ENCODE measurements at places on chromosomes 2 and 18. TPM values are rescaled to one million over a fixed set of nuclear protein-coding genes. Genes with fewer than 3 reads are reported as not detected.

- H3K27ac ChIP-seq, result no peak overlapping the region
- no peak for DNase-seq
- no peak overlapping the region for H3K4me3 ChIP-seq
- no peaks in the 10 kb centered on the region for H3K27me3 ChIP-seq
These were observed 60.2 kb downstream of the EIF5B start for GRCh38 chr2:99397266-99397920.

- H3K4me1 ChIP-seq, result no peaks in the 10 kb centered on the region
- peak overlapping the region; percentile 71 for H3K27ac ChIP-seq
- H3K27me3 ChIP-seq, result no peaks in the 10 kb centered on the region
- H3K4me3 ChIP-seq, result no peak overlapping the region
- no peaks in the 10 kb centered on the region for H3K36me3 ChIP-seq
- DNase-seq, result no peak
These were observed 118.7 kb downstream of the ZFP36L2 start for GRCh38 chr2:43107679-43108078.

DNA sequence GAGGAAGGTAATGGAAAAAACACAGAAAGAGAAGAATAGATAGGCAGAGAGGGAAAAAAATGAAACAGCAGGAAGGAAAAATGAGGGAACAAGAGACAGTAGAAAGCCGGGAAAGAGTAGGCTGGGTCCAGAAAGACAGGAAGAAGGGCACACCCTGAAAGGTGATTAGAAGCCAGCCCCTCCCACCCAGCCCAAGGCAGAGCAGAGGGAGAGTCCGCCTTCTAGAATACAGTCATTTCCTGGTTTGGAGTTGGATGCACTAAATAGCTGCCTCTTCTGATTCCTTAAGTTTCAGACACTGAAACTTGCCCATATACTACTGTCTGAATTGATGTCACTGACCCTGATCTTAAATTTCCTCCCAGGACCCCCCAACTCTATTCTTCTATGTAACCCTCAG is 17.9 kb upstream of the DSG3 start:
- H3K4me3 ChIP-seq, result no peak overlapping the region
- peak overlapping the region; percentile 20 for H3K27ac ChIP-seq
- DNase-seq, result peak; percentile 79
- no peaks in the 10 kb centered on the region for H3K4me1 ChIP-seq

DNA sequence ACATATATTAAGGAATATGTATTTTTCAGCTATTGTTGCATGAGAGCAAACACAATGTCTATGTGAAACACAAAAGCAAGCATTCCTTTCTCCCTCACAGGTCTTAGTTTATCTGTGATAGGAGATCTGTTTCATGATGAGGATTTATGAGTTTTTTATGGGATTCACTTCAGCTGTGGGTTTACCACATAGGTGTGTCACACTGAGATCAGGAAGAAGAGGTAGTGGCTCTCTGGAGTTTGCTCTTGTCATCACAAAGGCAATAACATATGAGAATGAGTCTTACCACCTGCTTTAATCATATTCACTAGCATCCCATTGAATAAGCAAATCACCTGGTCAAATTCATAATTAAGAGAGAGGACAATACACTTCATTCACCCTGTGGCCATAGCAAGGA is 960.3 kb upstream of the SLC39A10 start:
- H3K4me1 ChIP-seq, result no peaks in the 10 kb centered on the region

DNA sequence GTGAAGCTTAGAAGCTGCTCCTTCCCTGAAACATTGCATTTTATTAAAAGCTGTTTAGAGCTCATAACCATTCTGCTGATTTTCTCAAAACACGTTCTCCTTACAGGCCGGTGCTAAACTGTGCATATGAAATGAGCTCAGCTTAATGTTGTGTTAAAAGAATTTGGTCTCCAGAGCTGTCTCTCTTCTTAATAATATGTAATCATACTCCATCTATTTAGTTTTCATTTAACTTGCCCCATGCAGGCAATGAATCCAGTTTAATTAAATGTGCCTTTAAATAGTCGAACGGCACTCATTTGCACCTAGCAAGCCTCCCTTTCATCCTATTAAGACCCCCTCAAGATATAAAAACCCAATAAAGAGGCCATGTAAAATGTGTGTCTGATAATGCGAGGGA is 76.3 kb downstream of the HNMT start:
- H3K27me3 ChIP-seq, result no peaks in the 10 kb centered on the region
- no peak overlapping the region for H3K27ac ChIP-seq
- no peaks in the 10 kb centered on the region for H3K4me1 ChIP-seq
- no peak overlapping the region for H3K4me3 ChIP-seq

DNA sequence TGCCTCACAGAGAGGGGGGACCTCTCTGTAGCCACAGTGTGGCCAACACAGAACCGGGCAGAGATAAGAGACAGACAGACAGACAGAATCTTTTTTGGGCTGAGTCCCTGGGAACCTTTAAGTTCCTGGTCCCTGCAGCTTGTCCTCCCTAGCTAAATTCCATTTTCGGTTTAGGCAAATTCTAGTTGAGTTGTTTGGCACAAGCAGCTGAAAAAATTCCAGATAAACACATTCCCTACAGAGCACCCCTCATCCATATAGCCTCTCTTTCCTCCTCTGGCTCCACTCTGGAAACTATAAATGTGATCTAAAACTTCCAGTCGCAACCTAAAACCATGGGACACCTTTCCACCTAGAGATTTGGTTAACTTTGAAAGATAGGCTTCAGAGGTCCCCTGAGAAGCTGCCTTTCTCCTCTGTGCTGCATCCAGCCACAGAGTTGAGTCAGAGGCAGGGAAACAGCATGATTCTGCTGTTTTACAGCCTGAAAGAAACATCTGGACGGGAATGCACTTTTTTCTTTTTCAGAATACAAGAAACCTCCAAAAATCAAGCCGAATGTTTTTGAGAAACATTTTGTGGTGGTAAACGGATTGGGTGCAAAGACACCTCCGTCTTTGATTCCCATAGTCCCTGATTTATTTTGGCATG is 30.9 kb downstream of the SLC4A3 start:
- no peaks in the 10 kb centered on the region for H3K36me3 ChIP-seq
- H3K4me3 ChIP-seq, result no peak overlapping the region
- no peaks in the 10 kb centered on the region for H3K4me1 ChIP-seq
- H3K27me3 ChIP-seq, result no peaks in the 10 kb centered on the region
- no peak overlapping the region for H3K27ac ChIP-seq

GRCh38 chr2:128091726-128092080 is 703 bp downstream of the UGGT1 start:
- no peaks in the 10 kb centered on the region for H3K27me3 ChIP-seq
- H3K4me1 ChIP-seq, result no peaks in the 10 kb centered on the region
- H3K27ac ChIP-seq, result peak overlapping the region; percentile 78
- no peak for DNase-seq
- H3K4me3 ChIP-seq, result peak overlapping the region; percentile 98

DNA sequence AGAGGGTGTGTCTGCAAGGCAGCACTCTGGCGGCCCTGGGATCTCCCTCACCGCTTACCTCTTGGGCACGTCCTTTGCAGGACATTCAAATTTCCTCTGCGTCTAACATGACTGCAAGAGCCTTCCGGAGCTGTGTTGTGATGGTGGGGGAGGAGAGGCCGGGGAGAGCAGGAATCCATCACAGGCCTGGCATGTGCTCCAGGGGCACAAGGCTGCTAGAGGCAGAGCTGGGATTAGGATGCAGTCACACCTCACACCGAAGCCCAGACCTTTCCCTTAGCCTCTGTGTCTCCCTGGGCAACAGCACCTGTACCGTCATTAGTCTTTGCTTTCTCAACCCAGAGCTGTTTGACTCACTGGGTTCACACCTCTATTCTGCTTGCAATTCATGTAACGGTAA is 111.3 kb downstream of the CMPK2 start:
- no peak for DNase-seq
- no peak overlapping the region for H3K27ac ChIP-seq
- H3K36me3 ChIP-seq, result no peaks in the 10 kb centered on the region
- H3K27me3 ChIP-seq, result no peaks in the 10 kb centered on the region
- no peaks in the 10 kb centered on the region for H3K4me1 ChIP-seq

GRCh38 chr2:24432735-24433134 is 58.3 kb upstream of the NCOA1 start:
- no peak overlapping the region for H3K4me3 ChIP-seq
- H3K4me1 ChIP-seq, result no peaks in the 10 kb centered on the region
- no peak for DNase-seq
- H3K27ac ChIP-seq, result no peak overlapping the region

- H3K36me3 ChIP-seq, result no peaks in the 10 kb centered on the region
- no peak overlapping the region for H3K4me3 ChIP-seq
- H3K4me1 ChIP-seq, result no peaks in the 10 kb centered on the region
- no peak for DNase-seq
These were observed 11.9 kb downstream of the ZNF407 start for GRCh38 chr18:74609535-74609934.

- H3K4me1 ChIP-seq, result no peaks in the 10 kb centered on the region
- no peak overlapping the region for H3K4me3 ChIP-seq
- H3K27ac ChIP-seq, result no peak overlapping the region
- DNase-seq, result no peak
- H3K27me3 ChIP-seq, result no peaks in the 10 kb centered on the region
These were observed 13.4 kb upstream of the LRPPRC start for GRCh38 chr2:44009136-44009735.

DNA sequence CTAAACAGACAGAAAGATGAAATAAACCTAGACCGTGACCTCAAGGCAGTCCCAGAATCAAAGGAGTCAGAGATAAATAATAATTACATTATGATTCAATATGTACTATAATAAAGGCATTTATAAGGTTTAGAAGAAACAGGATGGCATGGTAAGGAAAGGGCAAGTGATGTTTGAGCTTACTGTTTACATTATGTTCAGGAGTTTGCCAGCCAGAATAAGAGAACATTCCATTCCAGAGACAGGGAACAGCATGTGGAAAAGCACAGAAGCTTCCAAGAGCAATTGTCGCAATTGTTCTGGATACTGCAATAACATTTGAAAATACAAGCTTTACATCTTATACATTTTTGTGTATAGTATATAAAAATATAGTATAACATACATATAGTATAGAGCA is 50.0 kb upstream of the FRZB start:
- H3K36me3 ChIP-seq, result no peaks in the 10 kb centered on the region
- DNase-seq, result no peak
- H3K4me3 ChIP-seq, result no peak overlapping the region
- H3K27me3 ChIP-seq, result no peaks in the 10 kb centered on the region

DNA sequence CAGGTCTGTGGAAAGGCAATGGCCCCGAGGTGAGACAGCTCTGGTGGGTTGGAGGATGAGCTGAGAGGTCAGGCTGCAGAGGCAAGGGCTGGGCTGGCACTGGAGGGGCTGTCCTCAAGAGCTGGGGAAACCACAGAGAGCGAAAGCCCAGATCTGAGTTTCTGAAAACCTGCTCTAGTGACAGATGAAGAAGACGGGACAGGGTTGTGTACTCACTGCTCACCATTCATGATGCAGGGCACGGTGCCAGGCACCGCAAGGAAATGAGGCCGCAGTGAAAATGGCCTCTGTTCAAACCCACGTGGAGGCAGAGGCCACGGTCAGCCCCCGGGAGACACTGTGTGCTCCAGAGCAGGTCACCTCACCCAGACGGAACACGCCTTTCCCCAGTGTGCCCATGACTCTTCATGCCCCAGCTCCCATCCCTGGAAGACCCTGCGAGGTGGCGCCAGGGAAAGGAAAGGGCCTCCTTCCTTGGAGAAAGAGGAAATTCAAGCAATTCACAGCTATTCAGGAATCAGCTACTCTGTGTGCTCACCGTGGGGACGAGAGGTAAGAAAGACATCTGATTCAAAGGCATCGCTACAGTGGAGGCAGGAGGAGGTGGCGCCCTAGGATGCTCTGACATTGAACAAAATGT is 24.3 kb upstream of the ID2 start:
- H3K27ac ChIP-seq, result no peak overlapping the region
- H3K36me3 ChIP-seq, result no peaks in the 10 kb centered on the region
- no peaks in the 10 kb centered on the region for H3K27me3 ChIP-seq
- H3K4me3 ChIP-seq, result no peak overlapping the region

GRCh38 chr18:50527636-50528307 is 32.1 kb upstream of the MAPK4 start:
- no peaks in the 10 kb centered on the region for H3K4me1 ChIP-seq
- H3K27ac ChIP-seq, result no peak overlapping the region
- H3K36me3 ChIP-seq, result no peaks in the 10 kb centered on the region
- H3K4me3 ChIP-seq, result no peak overlapping the region

DNA sequence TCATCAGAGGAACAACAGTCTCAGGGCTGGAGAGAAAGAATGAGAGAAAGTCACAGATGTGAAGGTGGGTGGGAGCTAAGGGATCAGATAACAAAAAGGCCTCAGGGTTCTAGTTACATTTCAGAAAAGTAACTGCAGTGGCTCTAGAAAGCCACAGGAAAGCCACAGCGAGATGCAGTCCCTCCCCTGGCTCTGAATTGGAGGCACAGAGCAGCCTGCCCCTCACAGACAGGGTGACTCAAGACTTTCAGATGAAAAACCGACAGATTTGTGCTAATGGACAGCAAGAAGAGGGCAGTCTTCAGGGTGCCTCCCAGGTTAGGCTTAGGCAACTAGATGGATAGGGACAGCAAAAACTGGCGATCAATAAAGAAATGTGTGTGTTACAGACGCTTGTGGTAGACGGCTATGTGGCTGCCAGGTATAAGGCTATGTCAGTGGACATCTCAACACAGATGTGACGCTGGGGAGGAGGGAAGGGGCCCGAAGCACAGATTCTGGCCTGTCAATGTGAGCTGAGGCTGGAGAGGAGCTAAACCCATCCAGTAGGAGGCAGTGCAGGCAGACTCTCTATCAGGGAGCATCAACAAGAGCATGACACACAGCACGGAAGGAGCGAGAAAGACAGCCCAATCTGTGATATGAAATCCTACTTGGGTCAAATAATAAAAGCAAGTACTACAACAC is 26.2 kb downstream of the UNC50 start:
- no peak for DNase-seq
- H3K4me1 ChIP-seq, result no peaks in the 10 kb centered on the region
- no peak overlapping the region for H3K4me3 ChIP-seq
- peaks cover 12% of the 10 kb centered on the region for H3K36me3 ChIP-seq
- H3K27me3 ChIP-seq, result no peaks in the 10 kb centered on the region
- H3K27ac ChIP-seq, result no peak overlapping the region

GRCh38 chr2:44778221-44778654 is 163.3 kb upstream of the SIX3 start:
- no peak for DNase-seq
- H3K27ac ChIP-seq, result no peak overlapping the region
- no peak overlapping the region for H3K4me3 ChIP-seq
- H3K4me1 ChIP-seq, result no peaks in the 10 kb centered on the region

- no peaks in the 10 kb centered on the region for H3K27me3 ChIP-seq
- H3K36me3 ChIP-seq, result no peaks in the 10 kb centered on the region
- no peak for DNase-seq
These were observed 92.5 kb upstream of the CXCR4 start for GRCh38 chr2:136210455-136210805.

DNA sequence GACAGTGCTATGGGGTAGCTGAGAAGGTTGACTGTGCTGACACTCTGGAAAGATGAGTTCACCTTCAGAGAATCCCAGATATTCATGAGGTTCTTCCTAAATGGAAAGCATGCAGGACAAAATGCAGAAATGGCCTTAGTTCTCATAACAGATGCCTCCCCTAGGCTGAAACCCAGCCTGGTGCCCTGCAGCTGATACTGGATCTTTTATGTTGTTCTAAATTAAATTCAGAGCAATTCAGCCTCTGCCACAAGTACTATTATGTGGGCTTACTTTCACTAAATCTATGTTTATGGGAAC is 172.0 kb upstream of the SERPINE2 start:
- no peaks in the 10 kb centered on the region for H3K27me3 ChIP-seq
- H3K27ac ChIP-seq, result no peak overlapping the region
- no peaks in the 10 kb centered on the region for H3K4me1 ChIP-seq
- H3K36me3 ChIP-seq, result no peaks in the 10 kb centered on the region

ASXL3 gene
- 0.59 TPM for total RNA-seq

SERPINB4 gene
- not detected for total RNA-seq

IL37 gene
- total RNA-seq, result 0.99 TPM

PCARE gene
- total RNA-seq, result not detected

RESP18 gene
- not detected for total RNA-seq

VAMP5 gene
- total RNA-seq, result 14.0 TPM

NOSTRIN gene
- 37.2 TPM for total RNA-seq

ABCG5 gene
- total RNA-seq, result 0.29 TPM

APCDD1 gene
- total RNA-seq, result 10.7 TPM

Data from colonic mucosa (tissue), 4 donors.